ENCODE measurements at places on chromosomes 6 and 20. TPM values are rescaled to one million over a fixed set of nuclear protein-coding genes. Genes with fewer than 3 reads are reported as not detected.

DNA sequence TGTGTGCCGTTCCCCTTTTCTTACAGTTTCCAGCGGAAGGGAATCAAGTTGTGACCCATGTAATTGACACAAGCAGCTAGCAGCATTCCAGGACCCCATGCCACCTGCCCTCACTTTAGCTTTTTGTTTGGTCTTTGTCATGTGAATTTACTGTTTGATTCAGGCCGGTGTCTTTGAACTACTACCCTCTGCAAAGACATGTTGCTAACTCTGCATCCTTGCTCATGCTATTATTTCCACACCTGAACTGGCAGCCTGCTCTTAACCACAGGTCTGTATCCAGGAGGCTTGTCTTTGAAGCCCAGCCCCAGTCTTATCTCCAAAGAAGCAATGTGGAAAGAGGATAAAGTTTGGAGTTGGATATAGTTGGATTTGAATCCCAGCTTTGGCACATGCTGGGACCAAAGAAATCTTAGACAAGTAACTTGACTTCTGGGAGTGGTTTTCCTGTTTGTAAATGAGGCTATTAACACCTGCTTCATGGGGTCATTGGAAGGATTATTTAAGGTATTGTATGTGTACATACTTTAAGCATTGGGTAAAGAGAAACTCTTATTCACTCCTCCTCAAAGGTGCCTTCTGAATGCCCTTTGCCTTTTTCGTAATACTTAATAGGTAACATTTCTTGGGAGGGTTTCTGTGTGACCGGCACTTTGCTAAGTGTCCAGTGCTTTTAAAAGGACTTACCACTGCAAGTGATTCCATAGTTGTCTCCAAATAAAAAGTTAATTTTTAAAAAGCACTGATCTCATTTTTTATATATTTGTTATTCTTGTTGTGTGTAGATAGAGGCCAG, 52.4 kb downstream of the RALY start:
- DNase-seq: no peak

DNA sequence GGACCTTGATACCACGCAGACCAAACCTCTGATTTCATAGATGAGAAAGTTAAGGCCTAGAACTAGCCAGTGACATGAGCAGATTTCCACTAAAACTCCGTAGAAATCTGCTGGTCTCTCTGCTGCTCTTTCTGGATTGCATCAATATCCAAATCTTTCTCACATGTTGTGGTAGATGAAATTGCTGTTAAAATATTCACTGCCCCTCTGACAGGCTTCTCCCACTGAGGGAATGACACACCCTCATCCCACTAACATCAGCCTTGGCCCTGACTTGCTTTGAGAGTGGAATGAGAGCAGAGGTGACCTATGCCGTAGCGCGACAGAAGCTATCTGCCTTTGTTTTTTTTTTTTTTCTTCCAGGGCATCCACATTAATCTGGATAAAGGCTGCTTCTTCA, 20.4 kb upstream of the EXOC2 start:
- DNase-seq: peak; percentile 4

DNA sequence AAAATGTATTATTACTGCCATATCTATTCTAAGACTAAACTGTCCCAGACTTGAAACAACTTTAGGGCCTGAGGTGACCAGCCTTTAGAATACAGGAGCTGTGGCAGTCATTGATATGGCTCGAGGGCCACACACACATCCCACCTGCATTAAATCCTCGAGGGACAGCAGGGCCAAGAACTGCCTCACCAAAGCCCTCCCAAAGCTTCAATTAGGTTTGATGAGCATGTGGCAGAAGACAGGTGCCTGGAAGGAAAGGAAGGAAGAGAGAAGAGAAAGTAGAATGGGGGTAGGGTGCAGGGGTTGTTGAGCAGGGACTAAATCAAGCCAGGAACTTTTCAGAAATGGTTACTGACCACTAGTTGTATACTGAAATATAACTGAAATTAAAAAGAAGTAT, 115.0 kb downstream of the PDSS2 start:
- DNase-seq: no peak

GRCh38 chr6:25971187-25971821, 8.7 kb downstream of the TRIM38 start:
- peak; percentile 92 for DNase-seq

The TAF4 gene
- 1.4 TPM for total RNA-seq

DNA sequence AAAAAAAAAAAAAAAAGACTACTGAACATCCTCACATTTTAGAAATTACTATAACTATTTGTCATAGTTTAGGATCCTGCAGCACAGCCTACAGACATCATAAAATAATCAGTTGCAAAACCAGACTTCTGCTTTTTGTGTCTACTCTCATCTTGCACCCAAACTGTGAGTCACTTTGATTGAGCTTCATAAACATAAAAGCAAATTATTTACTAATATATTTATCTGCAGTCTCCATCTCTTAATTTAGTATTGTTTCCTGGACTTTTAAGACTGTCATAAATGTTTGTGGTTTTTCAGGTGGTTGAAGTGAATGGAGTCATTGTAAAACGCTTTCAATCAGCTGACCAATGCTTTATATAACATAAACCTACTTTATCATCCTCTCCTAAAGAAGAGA, 14.8 kb upstream of the CALHM6 start:
- no peak for DNase-seq

GRCh38 chr6:134706153-134706552, 243.7 kb downstream of the ALDH8A1 start:
- DNase-seq: no peak

GRCh38 chr20:18790787-18791186, 22.8 kb upstream of the SCP2D1 start:
- DNase-seq: no peak

- no peak for DNase-seq
These were observed 155.4 kb downstream of the SMOC2 start for GRCh38 chr6:168596344-168596743.

DNA sequence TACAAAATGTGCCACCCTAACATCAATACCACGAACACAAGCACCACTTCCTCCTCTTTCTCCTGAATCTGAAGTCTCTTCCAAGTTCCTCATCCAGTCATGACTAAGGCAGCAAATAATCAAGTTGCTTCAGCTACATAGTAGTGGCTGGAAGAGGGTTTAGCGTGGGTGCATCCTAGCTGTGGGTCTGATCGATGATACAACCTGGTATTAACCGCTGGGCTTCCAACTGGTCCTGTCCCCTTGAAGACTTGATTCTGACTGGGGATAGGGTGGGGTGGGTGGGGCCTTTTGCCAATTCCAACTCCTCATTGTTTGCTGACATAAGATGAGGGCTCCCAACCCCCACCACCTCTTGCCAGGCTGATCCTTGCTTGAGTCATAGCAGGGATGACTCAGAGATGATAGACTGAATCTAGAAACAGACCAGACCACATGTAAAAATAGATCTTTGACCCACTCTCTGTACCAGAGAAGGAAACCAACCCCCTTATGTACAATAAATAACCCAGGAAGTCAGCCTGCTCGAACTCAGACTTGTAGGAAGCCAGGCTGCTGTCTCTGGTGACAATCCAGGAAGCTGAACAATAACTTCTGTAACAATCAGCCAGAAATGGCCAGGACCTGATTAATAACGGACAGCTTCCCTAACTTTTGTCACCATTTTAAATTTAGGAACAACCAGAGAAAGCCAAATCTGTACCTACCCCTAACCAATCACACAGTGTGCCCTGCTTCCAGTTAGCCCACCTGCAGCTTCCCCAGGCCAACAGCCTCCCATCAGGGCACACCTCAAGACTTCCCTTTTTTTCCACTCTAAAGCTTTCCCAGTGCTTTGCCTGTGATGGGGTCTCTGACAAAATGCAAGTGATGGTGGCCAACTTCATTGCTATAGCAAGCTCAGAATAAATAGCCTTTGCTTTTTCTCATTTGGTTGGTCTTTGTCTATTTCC, 68.9 kb upstream of the FAM184A start:
- peak; percentile 98 for DNase-seq

GRCh38 chr6:36358226-36358915, 21.7 kb upstream of the BNIP5 start:
- peak; percentile 42 for DNase-seq

GRCh38 chr20:50519036-50519762, 9.0 kb downstream of the PTPN1 start:
- no peak for DNase-seq

GRCh38 chr6:161237176-161237575, 36.7 kb downstream of the AGPAT4 start:
- no peak for DNase-seq

The COX4I2 gene
- total RNA-seq: not detected

The HS3ST5 gene
- total RNA-seq: not detected

The CALHM4 gene
- not detected for total RNA-seq

GRCh38 chr6:161273274-161273751, 548 bp downstream of the AGPAT4 start:
- peak; percentile 48 for DNase-seq

DNA sequence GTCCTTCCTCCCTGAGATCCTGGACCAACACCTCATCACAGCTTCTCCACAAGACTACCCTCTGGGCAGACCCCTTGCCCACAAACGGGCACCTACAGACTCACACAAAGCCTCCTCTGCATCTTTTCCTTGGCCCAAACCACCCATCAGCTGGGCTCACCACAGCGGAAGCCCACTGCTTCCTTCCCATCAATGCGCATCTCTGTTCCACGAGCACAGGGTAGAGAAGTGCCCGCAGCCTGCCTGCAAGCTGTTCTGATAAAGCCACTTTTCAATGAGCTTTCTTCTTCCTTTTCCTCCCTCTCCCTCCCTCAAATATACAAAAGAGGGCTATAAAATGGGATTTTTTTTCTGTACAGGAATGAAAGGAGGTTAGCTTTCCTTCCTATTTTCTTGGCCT, 111.2 kb downstream of the NFATC2 start:
- no peak for DNase-seq

GRCh38 chr6:95133578-95133977, 443.8 kb upstream of the MANEA start:
- peak; percentile 8 for DNase-seq

GRCh38 chr6:9295644-9296043, 860.3 kb upstream of the SLC35B3 start:
- no peak for DNase-seq

The CNR1 gene
- not detected for total RNA-seq

The BACH2 gene
- total RNA-seq: 1.3 TPM

DNA sequence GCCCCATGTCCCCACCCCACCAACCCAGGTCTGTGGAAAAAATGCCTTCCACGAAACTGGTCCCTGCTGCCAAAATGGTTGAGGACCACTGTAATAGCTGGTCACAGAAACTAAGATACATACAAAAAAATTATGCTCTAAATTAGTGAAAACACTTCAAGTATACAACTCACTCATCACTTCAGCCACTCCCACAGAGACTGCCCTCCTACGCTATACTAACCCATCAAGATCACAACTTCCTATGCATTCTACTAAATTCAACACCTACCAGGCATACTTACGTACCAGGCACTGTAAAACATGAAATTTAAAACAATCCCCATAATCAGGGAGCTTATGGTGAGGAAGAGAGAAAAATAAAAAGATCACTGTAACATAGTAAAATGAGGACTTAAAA, 22.9 kb downstream of the RUNX2 start:
- DNase-seq: no peak

DNA sequence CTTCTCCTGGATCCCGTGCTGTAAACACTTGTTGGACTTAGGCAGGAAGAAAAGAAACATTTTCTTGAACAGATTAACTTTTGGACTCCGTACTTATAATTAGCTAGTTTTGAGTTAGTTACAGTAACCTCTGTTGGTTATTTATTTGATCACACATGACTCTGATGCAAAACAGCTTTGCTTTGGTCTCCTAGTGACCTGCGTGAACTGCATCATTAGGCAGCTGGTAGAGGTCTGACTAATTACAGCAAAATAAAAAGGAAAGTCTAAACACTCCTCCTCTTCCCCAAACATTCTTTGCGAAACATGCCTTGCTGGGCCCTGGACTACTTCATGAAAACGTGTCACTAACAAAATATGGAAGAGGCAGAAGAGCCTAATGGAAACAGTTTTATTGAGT, 61.1 kb upstream of the ZFP64 start:
- DNase-seq: no peak

GRCh38 chr6:169188475-169188874, 65.2 kb downstream of the THBS2 start:
- peak; percentile 100 for DNase-seq

DNA sequence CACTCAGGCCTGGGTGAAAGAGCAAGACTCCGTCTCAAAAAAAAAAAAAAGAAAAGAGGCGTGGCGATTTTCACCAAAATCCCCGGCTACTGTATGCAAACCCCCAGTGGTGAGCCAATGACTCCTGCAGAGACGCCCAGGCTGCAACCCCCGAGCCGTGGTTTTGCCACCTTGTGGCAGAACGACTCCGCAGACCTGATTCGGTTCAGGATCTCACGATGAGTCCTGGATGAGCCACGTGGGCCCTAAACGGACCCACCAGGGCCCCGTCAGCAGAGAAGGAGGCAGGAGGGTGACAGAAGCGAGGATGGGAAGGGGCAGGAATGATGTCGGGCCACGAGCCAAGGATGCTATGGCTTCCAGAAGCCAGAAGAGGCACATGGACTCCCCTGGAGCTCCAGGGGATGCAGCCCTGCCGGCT, 42.5 kb downstream of the SLC2A4RG start:
- no peak for DNase-seq

The SYNCRIP gene
- total RNA-seq: 120 TPM

The SYS1 gene
- total RNA-seq: 16.7 TPM

The TRIM40 gene
- total RNA-seq: not detected

DNA sequence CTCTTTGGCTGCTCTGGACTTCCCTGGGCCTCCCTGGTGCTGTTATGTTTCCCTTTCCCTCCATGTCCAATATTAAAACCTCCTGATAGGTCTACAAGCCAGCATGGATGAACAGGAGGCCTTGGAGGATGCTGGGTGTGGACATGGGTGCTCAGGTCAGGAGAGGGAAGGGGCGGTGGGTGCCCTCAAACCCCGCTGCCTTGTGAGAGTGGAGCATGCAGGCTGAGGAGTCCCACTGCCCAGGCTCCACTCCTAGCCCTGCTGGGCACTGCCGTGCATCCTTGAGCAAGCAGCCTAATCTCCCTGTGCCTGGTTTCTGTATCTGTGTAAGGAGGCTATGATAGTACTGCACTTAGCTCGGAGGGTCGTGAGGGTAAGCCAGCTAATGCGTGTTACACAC, 18.4 kb upstream of the CCDC167 start:
- DNase-seq: no peak

DNA sequence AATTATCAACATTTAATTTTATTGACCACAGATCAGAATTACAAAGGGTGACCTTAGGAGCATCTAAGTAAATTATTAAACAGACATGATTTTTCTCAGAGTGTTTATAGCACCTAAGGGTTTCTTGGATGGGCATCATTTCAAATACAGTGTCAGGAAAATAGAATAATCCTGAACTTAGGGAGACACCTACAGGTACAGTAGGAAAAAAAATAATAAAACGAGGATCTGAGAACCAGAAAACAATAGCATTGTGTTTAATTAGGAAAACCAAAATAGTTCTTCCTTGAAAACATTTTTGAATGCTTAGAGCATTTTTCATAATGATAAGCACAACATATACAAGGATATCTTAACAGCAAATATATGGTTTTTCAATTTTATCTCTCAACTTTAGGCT, 39.2 kb downstream of the MMUT start:
- DNase-seq: no peak

The TBXT gene
- not detected for total RNA-seq
